ENCODE measurements at places on chromosomes 7 and 10.

DNA sequence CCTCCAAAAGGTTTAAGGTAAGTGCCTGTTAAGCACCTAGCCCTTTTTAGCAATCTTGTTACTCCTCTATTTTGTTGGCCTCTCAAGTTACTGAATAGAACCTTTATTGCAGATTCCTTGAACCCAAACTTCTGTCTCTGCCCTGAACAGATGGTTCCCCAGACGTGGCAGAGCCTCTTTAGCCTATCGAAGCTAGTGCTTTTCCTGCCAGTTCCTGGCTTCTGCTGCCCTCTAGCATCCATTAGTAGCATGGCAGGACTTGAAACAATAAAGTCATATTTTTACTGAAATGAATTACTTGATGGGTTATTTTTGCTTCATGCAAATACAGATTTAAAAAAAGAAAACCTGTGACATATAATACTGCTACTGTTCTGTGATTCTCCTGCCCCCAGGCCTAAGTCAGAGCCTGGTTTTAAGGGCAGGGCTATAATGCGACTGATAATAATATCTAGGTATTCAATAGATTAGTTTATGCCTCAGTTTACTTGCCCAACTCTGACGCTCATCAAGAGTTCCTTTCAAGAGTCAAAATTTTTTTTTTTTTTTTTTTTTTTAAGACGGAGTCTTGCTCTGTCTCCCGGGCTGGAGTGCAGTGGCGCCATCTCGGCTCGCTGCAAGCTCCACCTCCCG is 84.3 kb upstream of the PHF14 start:
- no peak for DNase-seq

- DNase-seq, result no peak
These were observed 99.2 kb downstream of the PDGFA start for GRCh38 chr7:420142-421093.

- DNase-seq, result no peak
These were observed 95.5 kb downstream of the PPP1R17 start for GRCh38 chr7:31782411-31782991.

GRCh38 chr7:96250776-96251361 is 71.0 kb downstream of the SLC25A13 start:
- DNase-seq, result no peak

GRCh38 chr10:5512881-5513612 is 11.7 kb upstream of the CALML3 start:
- no peak for DNase-seq

GRCh38 chr10:73529089-73529832 is 33.4 kb upstream of the PPP3CB start:
- peak; percentile 32 for DNase-seq

DNA sequence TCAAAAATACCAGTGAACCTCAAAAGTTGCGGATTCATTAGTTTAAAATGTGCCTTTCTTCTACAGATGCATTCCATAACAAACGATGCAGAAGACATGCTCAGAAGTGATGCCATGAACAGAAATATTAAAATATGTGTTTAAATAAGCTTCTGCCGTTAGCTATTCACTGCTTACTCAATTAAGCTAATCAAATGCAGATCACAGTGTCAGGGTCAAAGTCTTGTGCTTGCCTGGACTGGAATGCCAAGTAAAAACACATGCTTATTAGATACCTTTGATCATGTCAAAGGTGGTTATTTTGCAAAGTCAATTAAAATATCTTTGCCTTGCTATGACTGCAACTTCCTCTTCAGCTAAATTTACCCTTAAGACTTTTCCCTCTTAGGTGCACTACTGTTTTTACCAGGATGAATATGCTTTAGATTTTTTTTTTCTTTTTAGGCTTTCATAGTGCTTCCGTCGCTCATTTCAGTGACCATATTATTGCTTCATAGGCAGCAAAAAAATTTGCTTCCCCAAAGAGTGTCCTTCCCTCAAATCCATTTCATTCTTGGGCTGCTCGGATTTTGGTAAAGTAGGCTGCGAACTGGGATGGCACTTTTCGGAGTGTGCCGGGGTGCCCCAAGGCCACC is 905 bp downstream of the ASB13 start:
- no peak for DNase-seq

GRCh38 chr10:14601326-14601725 is 173.4 kb downstream of the FAM107B start:
- DNase-seq, result no peak

GRCh38 chr7:128830231-128831177 is at the start of gene FLNC:
FLNC (plus strand) TSS chr7:128830406; CDS start chr7:128830638, 232 bp downstream.
- no peak for DNase-seq

DNA sequence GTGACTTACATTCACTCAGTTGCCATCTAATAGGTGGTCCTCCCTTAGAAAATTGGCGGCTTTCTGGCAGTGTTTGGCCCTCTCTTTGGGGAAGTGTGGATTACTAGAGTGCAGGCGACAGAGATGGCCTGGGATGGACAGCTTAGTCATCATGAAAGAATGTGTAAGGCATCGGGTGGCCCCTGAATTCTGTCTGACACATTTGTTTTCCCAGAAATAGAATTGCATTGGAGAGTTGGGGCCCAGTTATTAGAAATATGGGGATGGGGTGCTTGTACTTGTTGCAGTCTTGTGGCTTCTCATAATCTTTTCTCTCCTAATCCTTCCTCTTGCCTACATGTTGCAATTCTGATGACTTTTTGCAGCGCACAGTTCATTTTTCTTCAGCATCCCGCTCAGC is 13.8 kb downstream of the TCF7L2 start:
- no peak for DNase-seq

DNA sequence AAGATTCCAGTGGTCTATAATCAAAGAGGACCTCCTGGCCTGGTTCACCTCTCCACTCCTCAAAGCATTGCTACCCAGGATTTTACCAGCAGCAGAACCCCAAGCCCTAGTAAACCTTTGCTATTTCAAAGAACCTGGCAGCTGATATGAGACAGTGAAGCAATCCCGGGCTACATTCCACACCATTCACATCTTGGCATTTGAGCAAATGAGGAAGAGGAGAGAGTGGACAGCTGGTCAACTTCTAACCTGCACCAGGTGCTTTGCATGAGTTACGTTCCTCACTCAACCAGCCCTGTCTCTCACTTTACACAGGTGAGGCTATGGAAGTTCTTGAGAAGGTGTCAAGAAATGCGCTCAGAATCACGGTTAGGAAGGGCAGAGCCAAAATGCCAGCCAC is 1.1 kb downstream of the CCDC3 start:
- no peak for DNase-seq

- no peak for DNase-seq
These were observed 97.8 kb downstream of the AUTS2 start for GRCh38 chr7:69696054-69696591.

- no peak for DNase-seq
These were observed 36.1 kb upstream of the TARP start for GRCh38 chr7:38309555-38309954.

DNA sequence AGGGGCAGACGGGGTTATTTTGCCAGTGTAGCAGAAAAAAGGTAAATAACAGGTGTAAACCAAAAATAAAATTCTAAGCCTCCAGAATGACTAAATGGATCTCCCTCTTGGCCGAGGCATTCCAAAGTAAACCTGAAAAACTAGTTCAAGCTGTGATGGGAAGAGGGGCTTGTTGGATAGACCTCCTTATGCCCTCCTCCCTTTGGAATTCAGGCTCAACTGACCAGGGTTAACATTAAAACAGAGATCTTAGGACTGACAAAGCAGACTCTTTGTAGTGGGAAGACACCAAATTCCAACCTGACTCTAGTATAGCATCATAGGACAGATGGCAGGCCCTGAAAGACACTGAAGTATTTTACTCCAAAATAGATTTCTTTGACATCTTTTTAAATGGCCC is 113.8 kb upstream of the ITGB1 start:
- no peak for DNase-seq

DNA sequence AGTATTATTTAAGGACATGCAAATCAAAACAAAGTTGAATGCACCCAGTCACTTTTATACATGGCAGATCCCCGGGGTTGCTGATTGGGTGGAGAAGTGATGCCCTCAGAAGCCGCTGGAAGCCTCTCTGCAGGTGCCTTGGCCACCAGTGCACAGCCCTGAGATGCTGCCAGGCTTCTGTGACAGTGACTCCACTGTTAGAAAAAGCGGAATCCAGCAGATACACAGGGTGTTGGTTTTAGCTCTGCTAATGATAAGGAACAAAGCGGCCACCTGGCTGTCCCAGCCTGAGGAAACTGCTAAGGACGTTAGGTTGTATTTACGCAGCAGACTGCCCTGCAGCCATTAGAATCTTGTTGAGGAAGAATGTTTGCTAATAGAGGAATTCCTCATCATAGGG is 47.5 kb downstream of the JAKMIP3 start:
- no peak for DNase-seq

DNA sequence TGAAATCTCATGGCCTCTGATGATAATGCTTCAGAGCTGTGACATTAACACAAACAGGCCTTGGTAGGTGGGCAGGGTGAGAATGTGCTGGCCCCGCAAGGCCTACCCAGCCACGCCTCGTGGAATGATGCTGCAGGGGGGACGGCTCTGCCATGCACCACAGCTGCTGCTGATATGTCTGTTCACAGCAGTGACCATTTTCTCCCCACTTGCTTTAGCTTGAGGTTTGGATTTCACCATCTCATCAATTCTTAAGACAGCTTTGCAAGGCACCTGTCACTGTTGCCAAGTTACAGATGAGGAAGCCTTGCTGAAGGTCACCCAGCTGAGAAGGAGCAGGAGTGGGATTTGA is 128.3 kb downstream of the PTPN20 start:
- DNase-seq, result no peak

DNA sequence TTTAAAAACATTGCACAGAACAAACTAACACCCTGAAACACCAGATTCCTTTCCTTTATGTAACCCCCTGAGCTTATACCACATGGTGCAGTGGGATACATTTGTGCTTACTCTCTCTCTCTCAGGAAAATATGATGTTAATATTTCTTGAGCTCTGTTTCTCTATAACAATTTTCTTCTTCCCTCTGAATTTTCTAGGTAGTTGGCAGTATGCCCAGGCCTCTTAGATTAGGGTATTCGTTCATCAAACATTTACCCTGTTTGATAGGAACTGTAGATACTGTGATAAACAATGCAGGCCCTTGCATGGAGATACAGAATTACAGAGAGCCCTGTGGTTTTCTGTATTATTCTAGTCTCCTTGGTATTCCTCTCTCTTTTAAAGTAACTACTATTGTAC is 567.8 kb downstream of the IPMK start:
- no peak for DNase-seq

DNA sequence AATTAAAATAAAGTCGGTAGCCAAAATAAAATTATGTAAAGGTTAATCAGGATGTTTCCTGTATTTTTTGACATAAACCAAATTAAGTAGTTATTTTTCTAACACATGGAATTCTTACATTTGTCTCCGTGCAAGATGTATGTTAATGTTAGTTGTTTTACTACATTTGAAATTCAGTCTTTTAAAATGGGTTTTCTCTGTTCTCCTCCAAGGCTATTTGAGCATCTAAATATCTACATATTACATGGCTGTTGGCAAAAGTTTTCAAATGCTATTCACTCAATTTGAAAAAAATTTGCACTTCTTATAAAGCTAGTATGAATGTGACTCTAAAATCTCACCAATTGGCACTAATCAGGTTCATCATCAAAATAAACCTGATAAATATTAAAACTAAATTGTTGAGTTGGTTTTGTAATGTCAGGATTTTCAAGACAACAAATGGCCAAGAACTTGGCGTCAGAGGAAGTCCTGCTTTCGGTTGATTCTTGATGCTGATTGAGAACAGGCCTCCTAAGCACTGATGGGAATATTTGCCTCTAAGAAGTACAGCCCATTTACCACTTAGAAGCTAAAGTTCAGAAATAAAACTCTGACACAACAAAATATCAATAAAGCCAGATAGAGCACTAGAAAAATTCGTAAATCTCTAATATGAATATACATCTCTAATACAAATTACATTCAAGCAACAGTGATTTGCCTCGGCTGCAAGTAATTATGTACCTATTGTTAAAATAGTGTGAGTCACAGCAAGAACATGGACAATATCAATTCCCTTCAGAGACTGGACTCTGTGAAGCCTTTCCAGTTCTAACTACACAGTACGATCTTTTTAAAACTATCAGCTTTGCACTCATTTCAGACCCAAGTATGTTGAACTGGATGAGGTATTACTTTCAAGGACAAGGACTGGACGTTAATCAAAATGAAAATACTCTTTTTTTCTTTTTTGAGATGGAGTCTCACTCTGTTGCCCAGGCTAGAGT is 733.1 kb upstream of the C7orf33 start:
- no peak for DNase-seq

- DNase-seq, result no peak
These were observed 2.1 kb downstream of the SP4 start for GRCh38 chr7:21429786-21430574.

GRCh38 chr10:8225187-8225586 is 170.7 kb downstream of the GATA3 start:
- DNase-seq, result peak; percentile 15

DNA sequence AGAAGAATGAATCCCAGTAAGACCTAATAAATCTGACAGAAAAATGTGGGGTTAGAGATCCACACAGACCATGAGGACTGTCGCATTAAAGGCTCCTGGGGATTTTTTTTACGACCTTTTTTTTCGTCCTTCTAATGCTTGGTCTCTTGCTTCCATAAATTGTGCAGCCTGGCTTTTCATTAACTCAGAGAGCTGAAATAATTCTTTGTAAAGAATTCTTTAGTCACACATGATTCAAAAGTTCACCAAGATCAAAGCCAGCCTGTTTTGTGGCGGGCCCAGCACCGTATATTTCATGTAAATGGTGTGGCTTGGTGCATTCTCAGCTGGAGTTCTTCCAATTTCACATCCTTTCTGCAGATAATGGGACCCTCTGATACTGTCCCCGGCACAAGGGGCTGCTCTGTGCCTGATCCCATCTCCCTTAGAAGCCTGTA is 206.6 kb upstream of the BMPER start:
- no peak for DNase-seq

DNA sequence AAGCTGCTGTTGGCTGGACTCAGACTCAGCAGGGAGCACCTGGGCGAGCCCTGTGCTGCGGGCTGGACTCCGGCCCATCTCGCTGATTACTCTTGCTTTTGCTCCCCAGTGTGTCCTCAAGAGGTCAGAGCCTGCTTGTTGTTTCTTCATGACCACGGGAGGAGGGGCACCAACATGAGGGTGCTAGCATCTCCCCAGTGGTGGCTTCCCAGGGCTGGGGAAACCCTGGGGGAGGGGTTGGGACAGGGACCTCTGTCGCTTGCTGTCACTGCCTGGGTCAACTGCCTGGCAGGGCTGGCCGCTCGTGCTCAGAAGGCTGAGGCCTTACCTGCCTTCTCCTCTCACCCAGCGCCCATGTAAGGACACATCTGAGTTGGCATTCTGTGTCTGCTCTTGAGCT is 152.3 kb upstream of the SHH start:
- no peak for DNase-seq

- no peak for DNase-seq
These were observed 397 bp upstream of the NFE2L3 start for GRCh38 chr7:26151650-26151952.

DNA sequence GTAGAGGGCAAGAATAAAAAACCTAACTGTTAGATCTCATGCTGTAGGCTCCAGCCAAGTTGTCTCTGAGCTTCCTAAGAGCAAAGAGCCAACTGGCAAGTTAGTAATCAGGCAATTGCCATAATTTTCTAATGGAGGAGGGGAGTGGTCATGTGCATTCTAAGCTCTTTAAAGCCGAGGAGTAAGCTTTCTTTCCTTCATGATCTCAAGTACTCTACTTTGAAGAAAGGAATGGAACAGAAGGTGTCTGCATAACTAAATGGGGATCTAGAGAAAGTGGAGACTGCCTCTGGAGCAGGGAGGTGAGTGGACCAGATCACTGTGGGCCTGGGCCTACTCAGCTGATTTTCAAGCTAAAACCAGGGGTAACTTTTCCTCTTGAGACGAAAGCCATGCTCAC is 37.7 kb upstream of the TOMM7 start:
- DNase-seq, result no peak

GRCh38 chr10:96357038-96357620 is 1.7 kb downstream of the OPALIN start:
- no peak for DNase-seq

- DNase-seq, result no peak
These were observed 656.4 kb downstream of the KCNMA1 start for GRCh38 chr10:76981251-76981650.
